ENCODE measurements at places on chromosomes 12 and 14.
A peak's percentile ranks its signal among the peaks of the same experiment; 100 is the strongest.

GRCh38 chr12:52443966-52444365 lies 8.0 kb downstream of the KRT6B start:
- no peak for DNase-seq

DNA sequence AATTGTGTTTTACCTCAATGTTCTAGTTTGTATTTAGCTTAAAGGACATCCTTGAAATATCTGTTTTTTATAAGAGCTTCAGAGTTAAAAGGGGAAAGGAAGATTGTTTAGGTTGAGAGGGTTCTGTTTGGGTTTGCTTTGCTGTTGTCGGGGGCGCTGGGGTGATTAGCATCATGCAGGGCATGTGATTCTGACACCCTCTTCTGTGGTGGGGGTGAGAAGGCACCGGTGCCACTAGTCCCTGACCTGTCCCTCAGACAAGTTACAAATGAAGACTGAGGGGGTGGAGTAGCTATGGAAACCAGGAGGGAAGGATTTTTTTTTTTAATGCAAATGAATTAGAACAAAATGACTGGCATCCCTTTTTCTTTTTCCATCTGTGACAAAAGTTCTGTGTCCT lies 291.3 kb downstream of the RPAP3 start:
- DNase-seq: no peak

- DNase-seq: no peak
These were observed 5.7 kb downstream of the STXBP6 start for GRCh38 chr14:25044106-25044698.

DNA sequence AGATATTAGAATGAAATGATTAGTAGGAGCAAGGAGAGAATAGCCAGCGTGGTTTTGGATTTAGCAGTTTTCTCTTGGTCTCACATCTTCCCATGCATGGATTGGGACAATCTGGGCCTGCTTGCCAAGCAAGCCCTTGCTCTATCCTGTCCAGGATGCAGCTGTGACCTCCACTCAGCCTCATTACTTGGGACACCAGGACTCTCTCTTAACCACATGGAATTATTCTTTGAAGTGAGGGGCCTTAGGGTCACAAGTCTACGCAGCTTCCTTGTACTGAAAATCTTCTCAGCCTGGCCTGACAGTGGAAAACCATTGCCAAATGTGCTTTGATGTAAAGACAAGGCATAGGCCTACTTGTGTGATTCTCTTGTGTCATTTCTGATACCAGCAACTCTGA lies 28.0 kb upstream of the DCN start:
- DNase-seq: no peak

GRCh38 chr14:94907626-94908261 lies 137.8 kb upstream of the GSC start:
- DNase-seq: no peak

- peak; percentile 25 for DNase-seq
These were observed 94.3 kb downstream of the LRRC74A start for GRCh38 chr14:76920331-76921087.

DNA sequence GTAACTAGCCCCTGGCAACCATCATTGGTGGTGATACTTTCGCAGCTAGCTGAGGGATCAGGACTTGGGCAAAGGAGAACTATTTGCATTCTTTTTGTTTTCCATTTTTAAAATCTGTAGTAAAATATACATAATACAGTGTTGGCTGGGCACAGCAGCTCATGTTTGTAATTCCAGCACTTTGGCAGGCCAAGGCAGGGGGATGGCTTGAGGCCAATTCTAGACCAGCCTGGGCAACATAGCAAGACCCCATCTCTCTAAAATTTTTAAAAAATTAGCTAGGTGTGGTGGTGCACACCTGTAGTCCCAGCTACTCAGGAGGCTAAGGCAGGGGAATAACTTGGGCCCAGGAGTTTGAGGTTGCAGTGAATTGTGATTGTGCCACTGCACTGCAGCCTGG lies 20.0 kb downstream of the TFCP2 start:
- DNase-seq: no peak

GRCh38 chr12:131939007-131939406 lies 9.9 kb downstream of the PUS1 start:
- no peak for DNase-seq

DNA sequence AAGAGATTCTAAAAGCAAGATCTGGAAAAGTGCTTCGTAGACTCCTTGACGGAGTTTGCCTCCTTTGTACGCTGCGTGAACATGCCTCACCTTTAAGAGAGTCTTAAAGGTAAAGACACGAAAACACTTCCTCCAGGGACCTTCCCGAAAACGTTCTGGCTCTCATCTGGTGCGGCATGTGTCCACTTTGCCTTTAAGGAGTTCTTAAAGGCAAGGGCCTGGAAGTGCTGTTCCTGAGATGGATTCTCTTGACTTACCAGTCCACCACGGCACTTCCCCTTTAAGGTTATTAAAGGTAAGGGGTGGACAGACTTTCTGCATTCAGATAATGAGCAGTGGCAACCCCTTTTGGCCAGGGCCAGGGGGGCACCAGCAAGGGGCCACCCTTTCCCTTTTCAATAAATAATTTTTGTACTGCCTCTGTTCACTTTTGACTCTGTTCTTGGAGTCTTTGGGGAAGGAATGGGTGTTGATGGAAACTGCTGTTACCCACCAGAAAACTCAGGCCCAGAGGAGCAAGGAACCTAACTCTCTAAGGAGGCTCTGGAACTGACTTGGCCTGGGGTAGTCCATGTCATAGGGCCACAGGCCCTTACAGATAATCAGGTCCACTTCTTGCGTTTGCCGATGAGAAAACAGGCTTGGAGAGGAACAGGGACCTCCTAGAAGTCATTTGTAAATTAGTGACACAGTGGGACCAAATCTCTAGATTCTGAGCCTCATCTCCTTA lies 4.4 kb downstream of the REM2 start:
- DNase-seq: peak; percentile 100

DNA sequence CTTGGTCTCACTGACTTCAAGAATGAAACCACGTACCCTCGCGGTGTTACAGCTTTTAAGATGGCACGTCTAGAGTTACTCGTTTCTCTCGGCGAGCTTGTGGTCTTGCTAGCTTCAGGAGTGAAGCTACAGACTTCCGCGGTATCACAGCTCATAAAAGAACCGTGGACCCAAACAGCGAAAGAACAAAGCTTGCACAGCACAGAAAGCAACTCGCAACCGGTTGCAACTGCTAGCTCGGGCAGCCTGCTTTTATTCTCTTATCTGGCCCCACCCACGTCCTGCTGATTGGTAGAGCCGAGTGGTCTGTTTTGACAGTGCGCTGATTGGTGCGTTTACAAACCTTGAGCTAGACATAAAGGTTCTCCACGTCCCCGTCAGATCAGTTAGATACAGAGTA lies 4.2 kb upstream of the CLEC4C start:
- no peak for DNase-seq

DNA sequence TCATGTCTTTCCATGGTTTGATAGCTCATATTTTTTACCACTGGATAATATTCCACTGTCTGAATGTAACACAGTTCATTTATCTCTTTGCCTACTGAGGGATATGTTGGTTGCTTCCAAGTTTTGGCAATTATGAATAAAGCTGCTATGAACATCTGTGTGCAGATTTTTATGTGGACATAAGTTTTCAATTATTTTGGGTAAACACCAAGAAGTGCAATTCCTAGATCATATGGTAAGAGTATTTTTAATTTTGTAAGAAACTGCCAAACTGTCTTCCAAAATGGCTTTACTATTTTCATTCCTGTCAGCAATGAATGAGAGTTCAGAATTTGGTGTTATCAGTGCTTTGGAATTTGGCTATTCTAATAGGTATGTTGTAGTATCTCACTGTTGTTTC lies 43.7 kb upstream of the SLC35F4 start:
- no peak for DNase-seq

GRCh38 chr12:124698211-124698997 lies 131.0 kb upstream of the NCOR2 start:
- no peak for DNase-seq

- no peak for DNase-seq
These were observed 832.8 kb downstream of the FSCB start for GRCh38 chr14:43674273-43674672.

DNA sequence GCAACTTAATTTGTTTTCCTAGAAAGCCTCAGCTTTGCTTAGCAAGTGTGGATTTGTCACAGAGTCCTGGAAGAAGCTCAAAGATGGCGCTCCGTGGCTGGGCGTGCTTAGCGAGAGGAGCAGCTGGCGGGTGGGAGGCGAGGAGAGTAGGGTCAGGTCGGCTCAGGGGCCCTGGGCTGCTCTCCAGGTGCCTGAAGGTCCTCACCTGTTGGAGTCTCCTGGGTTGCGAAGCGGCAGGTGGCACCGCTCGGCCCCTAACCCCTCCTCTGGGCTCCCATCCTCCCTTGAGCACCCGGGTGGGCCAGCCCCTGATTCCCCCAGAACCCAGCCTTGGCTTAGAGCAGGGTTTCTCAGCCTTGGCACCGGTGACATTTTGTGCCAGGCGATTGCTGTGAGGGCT lies 25.1 kb downstream of the LRTM2 start:
- no peak for DNase-seq

- DNase-seq: peak; percentile 26
These were observed 118.9 kb downstream of the SLC35F4 start for GRCh38 chr14:57747036-57747435.

- DNase-seq: no peak
These were observed 18.7 kb upstream of the SCFD1 start for GRCh38 chr14:30603402-30603801.

DNA sequence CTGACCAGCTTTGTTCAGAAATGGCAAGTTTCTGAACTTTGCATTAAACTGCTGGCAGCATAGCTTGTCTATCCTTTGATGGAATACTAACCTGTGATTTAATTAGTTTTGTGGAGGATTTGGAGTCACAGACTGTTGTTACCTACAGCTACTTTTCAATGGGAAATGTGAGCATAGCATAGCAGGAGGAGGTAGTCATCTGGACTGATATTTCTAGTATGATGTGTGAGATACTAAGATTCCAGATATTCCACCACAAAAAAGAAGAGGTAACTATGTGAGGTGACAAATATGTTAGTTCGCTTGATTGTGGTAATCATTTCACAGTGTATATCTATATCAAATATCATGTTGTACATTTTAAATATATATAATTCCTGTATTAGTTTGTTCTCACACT lies 833.0 kb downstream of the SLC6A15 start:
- DNase-seq: no peak

DNA sequence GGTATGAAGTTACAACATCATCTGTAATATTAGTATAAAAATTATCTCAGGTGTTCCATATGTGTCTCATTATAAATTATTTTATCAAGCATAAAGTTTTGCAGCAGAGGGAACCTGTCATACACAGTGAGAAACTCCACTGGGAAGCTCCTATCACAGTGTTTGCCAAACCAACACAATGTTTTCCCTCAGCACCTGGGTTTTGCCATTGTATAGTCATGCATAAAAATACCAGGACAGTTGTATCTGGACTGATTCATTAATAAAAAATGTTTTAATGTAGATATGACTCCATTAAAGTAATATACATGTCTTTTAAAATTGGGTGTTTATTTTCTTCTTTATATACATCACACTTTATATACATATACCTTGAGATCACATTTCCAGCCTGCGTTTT lies 56.6 kb downstream of the METTL25 start:
- no peak for DNase-seq

- DNase-seq: no peak
These were observed 382.4 kb downstream of the APAF1 start for GRCh38 chr12:99027461-99027860.

DNA sequence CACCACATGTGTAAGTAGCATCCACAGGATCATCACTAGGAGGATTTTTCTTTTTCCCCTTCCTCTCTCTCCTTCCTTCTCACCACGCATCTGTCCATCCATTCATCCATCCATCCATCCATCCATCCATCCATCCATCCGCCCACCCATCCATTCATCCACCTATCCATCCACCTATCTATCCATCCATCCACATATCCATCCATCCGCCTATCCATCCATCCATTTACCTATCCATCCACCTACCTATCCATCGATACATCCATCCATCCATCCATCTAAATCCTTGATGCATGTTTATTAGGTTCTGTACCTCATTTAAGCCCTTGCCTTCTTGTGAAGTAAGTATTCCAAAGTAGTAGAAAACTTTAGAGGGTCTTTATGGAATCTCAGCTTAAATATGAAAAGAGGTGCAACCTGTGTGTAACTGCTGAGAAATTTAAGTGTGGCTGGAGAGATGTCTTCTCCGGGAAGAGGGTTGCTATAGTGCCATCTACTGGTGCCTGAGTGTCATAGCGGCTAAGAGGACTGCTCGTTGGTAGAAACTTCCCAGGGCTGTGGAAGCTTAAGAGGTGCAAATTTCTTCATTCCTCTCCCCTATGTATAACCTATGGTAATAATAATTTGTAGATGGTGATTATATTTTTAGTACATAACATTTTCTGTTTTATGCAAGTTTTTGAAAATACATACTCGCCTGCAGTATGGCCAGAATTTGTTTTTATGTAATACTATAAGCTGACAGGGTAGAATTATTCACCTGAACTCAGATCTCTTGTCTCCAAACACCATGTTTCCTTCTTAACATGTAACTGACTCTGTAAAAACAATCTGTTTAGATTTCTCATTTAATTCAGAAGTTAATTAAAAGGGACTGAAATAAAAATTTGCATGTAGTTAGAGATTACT lies 46.0 kb downstream of the MYO1H start:
- DNase-seq: peak; percentile 23

DNA sequence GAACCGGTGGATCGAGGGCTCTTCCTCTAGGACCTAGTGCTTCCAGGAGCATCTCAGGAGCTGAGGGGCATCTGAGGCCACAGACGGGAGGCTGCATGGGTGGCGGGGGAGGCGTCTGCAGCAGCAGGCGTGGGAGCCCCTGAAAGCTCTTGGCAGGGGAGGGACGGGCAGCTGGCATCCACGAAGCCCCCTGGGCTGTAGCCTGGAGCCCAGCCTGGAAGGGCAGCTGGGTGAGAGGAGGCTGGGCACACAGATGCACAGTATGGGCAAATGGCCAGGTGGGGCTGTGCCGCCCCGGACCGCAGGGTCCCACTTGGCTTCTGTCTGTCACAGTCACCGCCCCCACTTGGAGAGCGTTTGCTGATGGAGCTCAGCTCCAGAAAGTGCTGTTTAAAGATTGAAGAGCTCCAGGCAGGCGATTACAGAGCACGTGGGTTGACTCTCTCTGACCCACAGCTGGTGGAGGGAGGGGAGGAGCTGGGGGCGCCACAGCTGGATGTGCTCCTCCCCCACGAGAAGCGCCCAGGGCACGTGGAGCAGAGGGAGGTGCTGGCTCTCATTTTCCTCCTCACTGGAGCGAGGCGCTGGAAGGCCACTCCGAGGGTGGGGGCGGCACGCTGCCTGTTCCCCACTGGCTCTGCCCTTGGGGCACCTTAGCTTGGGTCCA lies 155.0 kb upstream of the C14orf180 start:
- DNase-seq: peak; percentile 65
